ENCODE measurements at places on chromosomes 4 and X.

- no peak for DNase-seq
Measured at GRCh38 chr4:153594210-153594609, 89.9 kb upstream of the TLR2 start.

GRCh38 chrX:46179748-46180147 lies 365.5 kb downstream of the ZNF674 start:
- DNase-seq: no peak

GRCh38 chr4:76733068-76733771 lies 164.7 kb downstream of the SOWAHB start:
- DNase-seq: peak; percentile 66

GRCh38 chr4:40507977-40508376 lies 121.7 kb downstream of the RBM47 start:
- DNase-seq: no peak

Measured in NCI-H1092 (cell line).